ENCODE measurements at places on chromosomes 1 and 21. TPM values are rescaled to one million over a fixed set of nuclear protein-coding genes. Genes with fewer than 3 reads are reported as not detected.

OPRD1 gene
- total RNA-seq: not detected

DNA sequence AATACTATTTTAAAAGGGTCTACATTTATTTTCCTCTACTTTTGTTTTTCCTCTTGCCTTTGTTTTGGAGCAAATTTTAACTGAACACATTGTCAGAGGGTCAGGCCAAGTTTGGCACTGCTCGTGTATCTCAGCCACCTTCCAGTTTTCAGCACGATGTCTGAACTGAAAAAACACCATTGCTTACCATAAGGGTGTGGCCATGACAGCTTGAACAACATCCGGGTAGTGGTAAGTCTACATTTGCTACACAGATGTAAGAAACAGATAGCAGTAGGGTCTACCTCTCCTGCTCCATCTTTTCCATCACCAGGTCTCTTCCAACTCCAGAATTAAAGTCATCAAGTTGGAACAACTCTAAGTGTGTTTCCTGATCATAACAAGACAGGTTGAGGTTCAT lies 4.2 kb downstream of the HIVEP3 start:
- no peak for DNase-seq
- no peak overlapping the region for H3K4me3 ChIP-seq

GRCh38 chr1:117606649-117607430 lies 992 bp downstream of the TENT5C start:
- no peaks in the 10 kb centered on the region for H3K27me3 ChIP-seq
- H3K27ac ChIP-seq: peak overlapping the region; percentile 83
- peak; percentile 63 for DNase-seq
- H3K4me1 ChIP-seq: peaks cover 39% of the 10 kb centered on the region
- no peaks in the 10 kb centered on the region for H3K36me3 ChIP-seq

DNA sequence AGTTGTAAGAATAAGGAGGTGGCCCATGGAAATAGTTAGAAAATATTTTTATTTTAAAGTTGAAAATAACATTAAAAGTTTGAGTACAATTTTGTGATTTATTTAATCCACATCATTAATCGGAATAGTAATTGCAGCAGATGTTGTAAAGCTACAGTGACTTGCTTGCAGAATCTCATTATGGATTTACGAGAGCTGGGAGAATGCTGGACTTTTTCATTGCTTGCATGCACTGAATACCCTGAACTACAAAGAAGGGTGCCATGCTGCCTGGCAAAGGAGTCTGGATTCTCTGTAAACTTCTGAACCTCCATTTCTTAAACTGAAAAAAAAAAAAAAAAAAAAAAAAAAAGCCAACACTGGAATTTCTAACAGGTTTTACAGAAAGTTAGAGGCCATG lies 26.5 kb downstream of the WDR64 start:
- H3K27ac ChIP-seq: no peak overlapping the region
- DNase-seq: no peak
- H3K36me3 ChIP-seq: no peaks in the 10 kb centered on the region
- H3K4me1 ChIP-seq: no peaks in the 10 kb centered on the region

Measured in lower lobe of right lung (tissue), 2 donors.